Stimulated activated CD4-positive, alpha-beta T cell treated with anti-CD3 and anti-CD28 coated beads, Interleukin-15, amount 100 ng/mL, for 1 hour (primary cell): ENCODE measurements at places on chromosomes 12 and 14.

GRCh38 chr12:2672863-2673262, 121.9 kb upstream of the FKBP4 start:
- DNase-seq: no peak

GRCh38 chr12:41527062-41527461, 338.9 kb downstream of the PDZRN4 start:
- no peak for DNase-seq

- DNase-seq: no peak
Observed at GRCh38 chr14:54839701-54840119, 62.9 kb downstream of the GCH1 start.

GRCh38 chr12:13313886-13314285, 117.4 kb downstream of the EMP1 start:
- DNase-seq: no peak

DNA sequence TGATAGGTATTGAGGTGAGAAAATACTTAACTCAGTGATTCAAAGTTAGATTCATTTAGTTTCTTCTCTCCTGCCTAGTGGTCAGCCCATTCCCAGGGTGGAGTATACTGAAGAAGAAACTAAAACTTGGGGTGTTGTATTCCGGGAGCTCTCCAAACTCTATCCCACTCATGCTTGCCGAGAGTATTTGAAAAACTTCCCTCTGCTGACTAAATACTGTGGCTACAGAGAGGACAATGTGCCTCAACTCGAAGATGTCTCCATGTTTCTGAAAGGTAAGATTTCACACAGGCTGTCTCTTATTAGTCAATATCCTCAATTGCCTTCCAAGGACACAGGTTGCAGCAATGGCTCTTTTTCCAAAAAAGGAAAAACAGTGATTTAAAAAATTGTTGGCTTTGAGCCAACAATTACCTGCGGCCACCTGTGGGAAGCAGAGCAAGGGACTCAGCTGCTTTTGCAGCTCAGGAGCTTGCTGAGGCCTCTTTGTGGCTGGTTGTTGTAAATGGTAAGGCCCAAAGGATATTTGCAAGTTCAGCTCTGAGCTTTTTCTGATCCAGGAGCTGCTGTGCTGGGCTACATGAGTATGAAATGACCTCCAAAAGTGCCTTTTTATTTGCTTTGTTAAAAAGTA, 33.9 kb downstream of the TPH2 start:
- DNase-seq: no peak

DNA sequence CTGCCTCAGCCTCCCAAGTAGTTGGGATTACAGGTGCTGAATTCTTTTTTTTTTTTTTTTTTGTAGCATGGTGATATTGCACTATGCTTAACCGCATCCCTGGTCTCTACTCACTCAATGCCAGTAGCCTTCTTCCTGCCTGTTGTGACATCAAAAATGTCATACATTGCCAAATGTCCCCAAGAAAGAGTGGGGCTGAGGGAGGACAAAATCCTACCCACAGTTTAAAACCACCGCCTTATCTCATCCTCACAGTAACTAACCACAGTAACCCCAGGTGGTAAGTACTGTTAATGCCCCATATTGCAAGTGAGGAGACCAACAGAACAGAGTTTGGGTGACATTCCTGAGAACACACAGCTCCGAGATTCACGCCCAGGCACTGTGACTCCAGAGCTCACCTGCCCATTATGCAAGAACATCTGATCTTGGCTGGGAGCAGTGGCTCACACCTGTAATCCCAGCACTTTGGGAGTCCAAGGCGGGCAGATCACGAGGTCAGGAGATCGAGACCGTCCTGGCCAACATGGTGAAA, 19.6 kb downstream of the MORN3 start:
- no peak for DNase-seq

DNA sequence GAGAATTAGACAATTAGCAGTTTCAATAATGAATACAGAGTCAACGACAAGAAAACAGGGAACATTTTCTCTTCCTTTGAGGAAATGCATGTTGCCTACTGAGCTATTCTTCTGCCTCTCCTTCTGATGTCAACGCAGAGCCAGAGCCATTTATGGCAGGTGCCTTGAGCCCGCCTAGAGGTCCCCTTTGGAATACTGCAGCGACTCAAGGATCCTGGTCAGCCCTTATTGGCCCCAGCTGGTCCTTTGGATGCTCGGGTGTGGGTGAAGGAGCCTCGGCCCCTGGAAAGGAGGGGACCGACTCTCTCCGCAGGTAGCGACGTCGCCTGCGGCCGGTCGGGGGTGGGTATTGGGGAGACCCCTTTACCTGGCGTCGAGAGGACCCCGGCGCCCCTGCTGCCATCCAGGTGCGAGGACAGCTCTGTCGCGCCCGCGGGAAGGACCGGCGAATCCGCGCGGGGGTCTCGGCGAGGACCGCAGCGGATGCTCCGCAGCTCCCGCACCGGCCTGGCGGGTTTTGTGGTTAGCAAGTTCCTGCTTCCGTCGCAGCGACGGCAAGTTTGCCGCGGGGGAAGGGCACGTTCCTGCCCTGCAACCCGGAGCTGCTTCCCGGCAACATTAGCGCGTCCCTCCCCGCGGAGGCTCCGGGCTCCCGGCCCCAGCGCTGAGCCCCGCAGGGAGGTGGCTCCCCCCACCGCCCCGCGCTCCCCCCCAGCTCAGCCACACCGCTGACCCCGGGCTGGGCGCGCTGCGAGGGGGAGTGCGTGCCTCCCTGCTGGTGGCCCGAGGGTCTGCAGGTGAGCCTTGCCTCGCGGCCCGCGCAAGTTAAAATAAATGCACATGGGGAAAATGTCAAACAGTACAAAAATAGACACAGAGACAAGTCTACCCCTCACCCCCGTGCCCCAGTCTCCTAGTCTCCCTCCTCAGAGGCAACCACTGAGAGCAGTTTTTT, at the start of gene MANSC1:
Gene MANSC1, minus strand, starts transcription at position 532 of the 955 bp plus-strand sequence. CDS start 6,928 bp downstream, outside the sequence.
- DNase-seq: peak; percentile 25

DNA sequence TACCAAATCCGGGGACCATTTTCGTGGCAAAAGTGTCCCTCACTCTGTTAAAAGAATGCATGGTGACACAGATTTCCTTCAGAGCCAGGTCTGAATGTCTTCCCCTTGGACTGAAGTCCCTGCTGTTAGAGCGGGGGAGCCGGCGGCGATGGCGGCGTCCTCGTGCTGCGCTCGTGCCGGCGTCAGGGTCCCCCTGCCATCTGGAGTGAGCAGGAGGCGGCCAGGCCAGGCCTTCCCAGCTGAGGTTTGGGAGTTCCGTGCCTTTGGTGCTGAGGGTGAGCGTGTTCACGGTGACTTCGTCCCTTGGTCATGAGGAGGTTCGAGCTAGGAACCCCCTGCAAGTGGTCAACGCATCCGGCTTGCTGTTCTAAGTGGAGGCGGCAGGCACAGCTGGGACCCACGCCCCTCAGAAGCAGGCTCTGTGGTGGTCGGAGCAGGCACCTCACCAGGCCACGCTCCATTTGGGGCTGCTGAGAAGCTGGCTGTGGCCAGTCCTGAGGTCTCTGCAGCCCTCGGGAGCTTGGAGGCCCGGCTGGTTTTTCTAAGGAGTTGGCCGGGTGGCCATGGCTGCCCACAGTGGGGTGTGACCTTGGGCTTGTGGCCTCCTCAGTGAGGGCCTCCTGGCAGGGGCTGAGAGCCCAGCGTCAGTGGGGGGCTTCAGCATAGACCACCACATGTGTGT, 9.5 kb downstream of the ZFYVE21 start:
- DNase-seq: no peak

DNA sequence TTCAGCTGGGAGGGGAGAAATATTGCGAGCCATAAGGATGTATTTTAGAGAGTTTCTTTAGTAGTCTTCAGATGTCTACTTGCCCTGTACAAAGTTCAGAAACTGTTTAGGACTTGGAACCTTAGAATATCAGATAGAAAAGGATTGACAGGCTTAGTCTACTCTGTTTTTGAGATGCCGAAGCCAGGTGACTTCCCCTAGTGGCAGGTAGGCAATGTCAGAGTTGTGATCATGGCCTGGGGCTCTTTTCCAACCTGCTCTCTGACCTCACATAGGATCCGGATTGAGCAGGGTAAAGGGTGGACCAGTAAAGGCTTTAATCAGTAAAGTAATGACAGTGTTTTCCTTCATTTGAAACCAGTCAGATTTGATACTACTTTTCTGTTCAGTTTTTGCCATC, 59.6 kb downstream of the PRKCH start:
- no peak for DNase-seq

GRCh38 chr12:53048033-53048779, 1.7 kb upstream of the TNS2 start:
- DNase-seq: no peak

DNA sequence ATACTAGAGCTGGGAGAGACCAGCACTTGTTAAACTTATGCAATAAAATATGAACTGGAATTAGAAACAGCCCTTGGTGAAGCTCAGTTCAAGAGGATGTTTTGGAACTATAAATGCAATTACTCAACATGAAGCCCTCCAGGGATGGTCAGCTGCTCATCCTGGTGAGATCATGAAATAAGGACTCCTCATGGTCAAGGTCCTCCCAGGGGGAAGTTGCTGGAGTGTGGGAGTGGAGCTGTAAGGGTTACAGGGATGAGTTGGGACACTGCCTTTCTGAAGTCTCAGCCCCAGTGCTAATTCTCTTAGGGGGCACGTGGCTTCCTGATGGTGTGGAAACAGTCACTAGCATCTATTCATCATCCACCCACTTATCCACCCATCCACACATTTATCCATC, 301.7 kb upstream of the SFSWAP start:
- no peak for DNase-seq

DNA sequence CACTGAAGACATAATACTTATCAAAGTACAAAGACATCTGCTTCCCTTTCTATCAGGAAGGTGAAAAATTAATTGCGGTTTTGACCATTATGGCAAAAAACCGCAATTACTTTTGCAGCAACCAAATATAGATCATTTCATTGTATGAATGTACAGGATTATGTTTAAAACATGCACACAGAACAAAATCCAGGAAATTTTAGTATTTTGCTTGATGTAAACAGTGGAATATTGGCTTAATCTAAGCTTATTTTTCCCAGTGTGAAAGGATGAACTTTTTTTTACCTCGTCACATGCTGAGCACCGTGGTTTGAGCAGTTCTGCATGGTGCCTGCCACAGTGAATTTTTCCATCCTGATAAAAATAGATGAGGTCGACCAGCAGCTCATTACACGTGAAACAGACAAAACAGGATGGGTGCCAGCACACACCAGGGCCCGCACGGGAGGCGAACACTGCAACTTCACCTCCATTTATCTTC, 121.2 kb downstream of the PRICKLE1 start:
- no peak for DNase-seq

GRCh38 chr12:13716119-13716518, 265.3 kb downstream of the GRIN2B start:
- no peak for DNase-seq

GRCh38 chr12:131683266-131684014, 27.4 kb upstream of the SFSWAP start:
- DNase-seq: no peak

GRCh38 chr12:86158956-86159355, 97.2 kb downstream of the MGAT4C start:
- DNase-seq: no peak

DNA sequence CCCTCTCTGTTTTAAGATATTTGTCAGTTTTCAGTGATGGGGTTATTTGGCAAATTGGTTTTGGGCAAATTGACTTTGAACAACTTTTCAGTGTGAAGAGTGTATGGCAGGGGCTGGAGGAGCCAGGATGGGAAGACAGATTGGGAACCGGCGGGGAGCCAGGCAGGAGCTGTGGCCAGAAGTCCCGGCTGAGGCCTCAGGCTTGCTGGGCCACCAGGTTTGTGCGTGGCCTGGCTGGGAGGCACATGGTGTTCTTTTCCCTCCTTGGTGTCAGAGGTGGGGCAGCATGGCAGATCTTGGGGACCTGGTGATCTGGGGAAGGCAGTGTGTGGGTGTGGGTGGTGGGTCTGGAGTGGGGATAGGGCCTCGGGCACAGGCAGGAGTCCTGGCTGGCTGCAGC, 61.1 kb downstream of the SLC25A47 start:
- no peak for DNase-seq

- no peak for DNase-seq
Observed at GRCh38 chr14:72518809-72519377, 375.0 kb downstream of the DPF3 start.

- DNase-seq: no peak
Observed at GRCh38 chr12:95083938-95084337, 10.5 kb upstream of the NR2C1 start.

GRCh38 chr14:67510121-67510520, 21.6 kb upstream of the TMEM229B start:
- no peak for DNase-seq

DNA sequence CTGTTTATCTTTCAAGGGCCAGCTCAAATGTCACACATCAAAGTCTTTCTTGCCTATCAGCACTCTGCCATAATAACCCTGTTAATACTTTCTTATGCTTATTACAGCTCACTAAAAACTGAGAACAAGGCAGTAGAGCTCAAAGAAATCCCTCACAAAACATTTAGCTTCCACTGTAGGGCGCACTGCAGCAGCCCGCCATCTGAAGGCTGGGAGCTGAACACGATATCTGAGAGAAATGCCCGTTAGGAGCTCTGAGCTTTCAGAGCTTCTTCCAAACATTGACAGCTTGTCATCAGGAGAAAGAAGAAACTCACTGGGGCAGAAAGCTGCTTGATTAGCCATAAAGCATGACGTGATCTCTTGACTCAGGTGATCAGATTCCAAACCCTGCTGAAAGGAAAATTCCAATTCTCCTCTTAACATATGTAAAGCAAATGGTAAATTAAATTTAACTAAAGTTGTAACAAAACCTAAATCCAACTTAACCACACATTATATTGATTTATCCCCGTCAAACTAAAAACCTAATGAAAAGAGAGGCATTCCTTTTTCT, 175.7 kb downstream of the C12orf50 start:
- no peak for DNase-seq

DNA sequence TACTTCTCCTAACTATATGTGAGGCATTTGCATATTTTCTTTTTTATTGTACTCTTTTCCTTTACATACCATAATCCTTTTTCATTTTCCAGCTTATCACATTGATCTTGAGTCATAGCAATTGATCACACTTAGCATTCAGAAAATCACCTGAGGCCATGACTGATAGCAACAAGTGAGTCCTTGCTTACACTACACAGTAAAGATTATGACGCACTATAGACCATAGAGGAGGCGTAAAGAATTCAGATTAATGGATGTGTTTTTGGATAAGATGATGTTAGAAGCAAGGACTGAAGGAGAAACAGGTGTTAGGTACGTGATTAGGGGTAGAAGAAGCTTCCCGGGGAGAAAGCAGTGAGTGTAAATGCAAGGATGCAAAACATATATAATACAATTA, 637.7 kb downstream of the ETNK1 start:
- no peak for DNase-seq

GRCh38 chr12:63124778-63125177, 26.2 kb downstream of the AVPR1A start:
- DNase-seq: no peak

- no peak for DNase-seq
Observed at GRCh38 chr12:57462912-57463253, 3.3 kb downstream of the GLI1 start.
